ENCODE measurements at places on chromosomes 3 and 15. TPM values are rescaled to one million over a fixed set of nuclear protein-coding genes. Genes with fewer than 3 reads are reported as not detected.

DNA sequence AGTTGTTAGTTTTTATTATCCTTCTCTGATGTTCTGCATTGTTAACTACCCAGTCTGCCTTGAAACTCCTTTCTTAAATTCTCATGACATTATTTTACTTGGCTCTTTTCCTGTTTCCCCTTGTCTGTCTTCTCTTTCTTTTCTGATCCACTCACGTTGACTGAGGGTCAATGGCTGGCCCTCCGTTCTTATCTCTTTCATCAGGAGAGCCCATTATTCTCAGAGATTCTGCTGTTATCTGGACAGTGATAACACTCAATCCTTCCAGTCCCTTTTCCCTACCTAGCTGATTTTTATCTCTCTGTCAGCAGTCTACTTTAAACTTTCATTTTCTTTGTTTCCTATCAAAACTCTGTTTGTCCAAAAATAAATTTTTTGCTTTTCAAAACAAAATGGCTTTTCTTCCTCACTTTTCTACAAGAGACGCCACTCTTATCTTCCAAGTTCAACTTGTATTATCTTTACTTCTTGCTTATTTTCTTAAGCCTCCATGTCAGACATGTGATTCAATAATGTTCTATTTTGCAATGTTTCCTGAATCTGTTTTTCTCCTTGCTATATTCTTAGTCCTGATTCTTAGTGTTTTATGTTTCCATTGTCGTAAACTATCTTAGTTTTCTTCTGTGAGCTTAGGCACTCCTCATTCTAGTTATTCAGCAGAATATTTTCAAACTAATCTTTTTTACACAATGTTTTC lies 120.2 kb downstream of the NEDD4 start:
- no peak for DNase-seq

Gene LRRC15
- total RNA-seq, result 0.33 TPM

Gene CYP8B1
- not detected for total RNA-seq

- no peak for DNase-seq
Observed at GRCh38 chr3:133943639-133944141, 48.0 kb upstream of the RAB6B start.

DNA sequence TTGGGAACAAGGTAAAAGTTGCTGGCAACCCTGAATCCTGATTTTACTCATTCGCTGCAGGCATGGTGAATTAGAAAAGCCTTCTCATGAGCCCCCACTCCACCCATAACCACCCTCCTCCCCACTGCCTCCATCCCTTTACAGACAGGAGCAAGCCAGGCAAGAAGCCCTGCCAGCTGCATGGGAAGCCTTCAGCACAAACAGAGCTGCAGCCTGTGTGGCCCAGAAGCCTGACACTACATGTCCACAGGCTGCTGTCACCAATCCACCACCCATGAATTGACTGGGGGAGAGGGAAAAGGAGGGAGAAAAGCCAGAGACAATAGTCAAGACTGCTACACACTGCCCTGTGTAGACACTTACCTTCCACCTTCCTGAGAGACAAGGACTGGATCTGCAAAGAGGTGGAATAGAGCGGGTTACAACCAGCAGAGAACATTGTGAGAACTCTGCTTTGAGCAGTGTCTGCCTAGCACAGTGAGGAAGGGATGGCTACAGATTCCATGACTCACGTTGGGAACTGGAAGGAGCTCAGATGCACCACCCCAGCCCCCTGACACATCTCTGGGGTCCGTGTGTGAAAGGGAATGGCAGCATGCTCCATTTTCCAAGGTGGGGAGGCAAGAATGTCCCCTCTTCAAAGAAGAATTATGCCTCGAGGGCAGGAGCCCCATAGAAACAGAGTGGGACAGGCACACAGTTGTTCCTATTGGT lies 33.9 kb downstream of the DZIP1L start:
- DNase-seq, result no peak

Gene PLA2G4D
- total RNA-seq, result 0.28 TPM

GRCh38 chr3:4332111-4332510 lies 28.9 kb downstream of the SETMAR start:
- DNase-seq, result no peak

Gene CHAC1
- total RNA-seq, result 0.47 TPM

Gene ZMYND10
- 0.66 TPM for total RNA-seq

Gene SLC6A11
- 0.05 TPM for total RNA-seq
